AG04449 (cell line): ENCODE measurements at places on chromosomes 5 and 9.

- DNase-seq, result no peak
Measured at GRCh38 chr9:129482521-129483414, 138.1 kb downstream of the C9orf50 start.

- no peak for DNase-seq
Measured at GRCh38 chr5:155259648-155260047, 246.1 kb downstream of the KIF4B start.

DNA sequence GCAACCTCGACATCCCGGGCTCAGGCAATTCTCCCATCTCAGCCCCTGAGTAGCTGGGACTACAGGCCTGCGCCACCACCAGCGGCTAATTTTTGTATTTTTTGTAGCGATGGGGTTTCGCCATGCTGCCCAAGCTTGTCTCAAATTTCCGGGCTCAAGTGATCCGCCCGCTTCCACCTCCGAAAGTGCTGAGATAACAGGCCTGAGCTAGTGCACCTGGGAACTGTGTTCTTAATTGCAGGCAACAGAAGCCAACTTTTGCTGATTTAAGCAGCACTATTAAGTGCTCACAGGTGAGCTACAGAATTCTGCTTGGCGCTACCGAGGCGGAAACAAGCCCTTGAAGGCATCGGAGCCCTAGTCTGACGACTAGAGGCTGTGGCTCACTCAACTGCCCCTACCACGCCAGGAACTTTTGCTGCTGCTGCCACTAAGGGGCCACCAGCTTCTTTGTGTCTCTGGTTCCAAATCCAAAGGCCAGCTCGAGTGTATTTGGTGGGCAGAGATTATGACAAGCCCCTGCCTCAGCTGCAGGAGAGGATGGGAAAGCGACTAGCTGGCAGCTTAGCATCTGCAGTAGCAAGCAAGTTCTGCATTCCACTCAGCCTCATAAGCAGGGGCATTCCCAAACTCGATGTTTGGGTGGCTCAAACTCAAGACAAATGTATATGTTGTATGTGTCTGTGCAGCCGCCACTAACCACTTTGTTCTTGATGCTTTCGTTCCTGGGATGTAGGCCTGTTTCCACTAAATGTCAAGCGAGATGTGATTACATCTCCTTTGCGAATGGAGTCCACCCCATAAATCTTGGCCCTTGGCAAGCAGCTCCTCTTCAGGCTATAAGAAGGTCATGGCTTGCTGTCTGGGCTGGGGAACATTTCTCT lies 10.6 kb upstream of the HMCN2 start:
- DNase-seq, result no peak

- no peak for DNase-seq
Measured at GRCh38 chr9:118896324-118897000, 472.8 kb downstream of the BRINP1 start.

GRCh38 chr5:147935032-147935431 lies 28.7 kb upstream of the C5orf46 start:
- no peak for DNase-seq

GRCh38 chr5:107674655-107675054 lies 3.9 kb upstream of the EFNA5 start:
- no peak for DNase-seq

DNA sequence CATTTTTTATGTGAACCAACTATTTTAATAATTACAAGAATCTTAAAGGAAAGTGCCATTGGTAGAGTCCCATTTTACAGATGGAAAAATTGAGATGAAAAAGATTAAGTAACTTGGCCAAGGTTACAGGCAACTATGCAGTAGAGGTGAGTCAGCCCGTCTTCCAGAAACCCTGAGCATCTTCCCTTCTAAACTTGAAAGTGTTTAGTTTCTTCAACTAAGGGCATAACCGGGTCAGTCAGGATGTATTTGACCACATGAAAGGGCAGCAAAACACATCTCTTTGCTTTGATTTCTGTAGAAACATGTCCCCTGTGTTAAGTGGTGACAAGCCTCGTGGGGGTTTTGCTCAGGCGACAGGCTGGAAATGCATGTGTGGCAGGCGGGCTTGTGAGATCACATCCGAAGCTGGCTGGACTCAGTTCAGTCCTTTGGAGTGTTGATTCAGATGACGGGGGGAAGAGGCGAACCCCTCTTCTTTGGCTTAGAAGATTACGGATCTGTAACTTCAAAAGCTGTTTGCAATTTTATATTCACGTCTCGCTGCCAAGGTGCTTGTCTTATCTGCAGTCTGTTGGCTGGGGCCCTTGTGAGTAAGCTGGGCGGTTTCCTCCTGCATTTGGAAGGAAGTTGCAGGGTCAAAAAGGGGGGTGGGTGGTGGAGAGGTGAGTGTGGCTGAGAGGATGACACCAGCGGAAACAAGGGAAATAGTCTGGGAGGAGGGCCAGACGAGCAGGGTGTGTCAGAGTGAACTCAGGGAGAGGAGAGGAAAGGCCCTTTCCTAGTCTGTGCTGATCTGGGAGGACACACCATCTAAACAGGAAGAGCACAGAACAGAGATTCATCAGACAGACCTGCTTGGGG lies 78.9 kb upstream of the RPS23 start:
- DNase-seq, result no peak

GRCh38 chr5:59133764-59134261 lies 550.9 kb downstream of the RAB3C start:
- peak; percentile 83 for DNase-seq

GRCh38 chr9:86660146-86660943 lies 287.0 kb downstream of the GAS1 start:
- peak; percentile 79 for DNase-seq

DNA sequence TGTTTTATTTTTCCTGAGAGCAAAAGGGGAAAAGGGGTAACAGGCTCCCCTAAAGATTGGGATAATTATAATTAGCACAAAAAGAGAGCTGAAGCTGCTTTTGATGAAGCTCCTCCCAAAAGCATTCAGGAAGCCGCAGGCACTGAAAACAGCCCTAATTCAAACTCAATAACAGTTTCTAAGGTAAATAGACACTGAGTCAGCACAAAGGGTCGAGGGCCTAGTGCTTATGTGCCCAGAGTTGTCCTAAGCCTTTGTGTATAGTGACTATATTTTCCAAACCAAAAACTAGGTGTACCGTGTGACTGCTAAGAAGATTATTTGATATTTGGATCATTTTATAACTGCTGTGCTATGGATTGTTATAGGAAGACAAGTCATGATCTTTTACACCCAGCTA lies 67.7 kb downstream of the HMHB1 start:
- no peak for DNase-seq

DNA sequence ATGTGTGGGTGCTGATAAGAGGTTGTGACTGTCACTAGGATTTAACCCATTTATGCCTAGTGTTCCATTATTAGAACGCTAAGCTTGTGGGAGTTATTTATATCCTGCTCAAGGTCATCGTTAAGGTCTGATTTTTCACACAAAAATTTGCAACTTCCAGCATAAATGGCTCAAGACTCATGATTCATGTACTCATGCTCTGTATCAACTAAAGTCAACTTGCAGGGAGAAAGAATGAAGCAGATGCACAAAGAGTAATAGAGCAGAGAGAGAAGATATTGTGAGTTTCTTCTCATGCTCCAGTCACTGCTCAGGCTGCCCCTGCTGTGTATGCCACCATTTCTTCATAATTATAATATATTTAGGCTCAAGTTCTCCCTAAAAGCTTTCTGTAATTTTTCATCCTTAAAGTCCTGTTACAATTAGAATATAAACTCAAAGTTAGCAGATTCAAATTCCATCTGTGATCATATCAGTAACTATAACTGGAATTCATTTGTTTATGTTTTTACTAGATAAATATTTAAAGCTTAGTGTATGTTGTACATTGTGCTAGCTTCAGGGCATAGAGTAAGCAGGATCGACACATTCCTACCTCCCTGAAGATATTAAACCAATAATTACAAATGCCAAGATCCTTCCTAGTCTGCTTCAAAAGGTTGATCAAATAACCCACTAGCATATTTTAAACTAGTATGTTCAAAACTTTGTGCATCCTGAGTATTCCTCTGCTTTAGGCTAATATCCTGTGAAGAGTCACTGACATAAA lies 136.7 kb downstream of the NUDT12 start:
- DNase-seq, result no peak

DNA sequence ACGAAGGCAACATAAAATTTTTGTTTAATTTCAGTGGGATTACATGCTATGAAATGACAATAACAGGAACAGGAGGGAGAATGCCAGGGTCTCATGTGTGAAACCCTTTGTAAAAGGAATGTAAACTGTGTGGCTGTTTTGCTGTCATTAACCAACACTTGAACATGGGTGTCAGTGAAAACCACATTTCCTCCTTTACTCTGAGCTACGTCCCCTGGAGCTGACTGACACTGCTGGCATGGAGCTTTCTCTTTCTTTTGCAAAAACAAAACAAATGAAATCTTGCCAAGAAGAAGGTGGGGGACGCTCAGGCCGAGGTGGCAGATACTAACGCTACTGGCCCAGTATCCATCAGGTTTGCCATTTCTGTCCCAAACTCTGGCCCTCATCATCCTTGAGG lies 121.4 kb downstream of the DMRT2 start:
- DNase-seq, result no peak

- no peak for DNase-seq
Measured at GRCh38 chr5:170173647-170174046, 59.1 kb upstream of the C5orf58 start.

- DNase-seq, result no peak
Measured at GRCh38 chr5:36366883-36367282, 65.2 kb upstream of the RANBP3L start.

- no peak for DNase-seq
Measured at GRCh38 chr9:113719919-113720318, 156.2 kb upstream of the ZNF618 start.

GRCh38 chr9:108668938-108669335 lies 186.8 kb downstream of the ACTL7B start:
- no peak for DNase-seq

GRCh38 chr9:112112941-112113681 lies 62.0 kb downstream of the SUSD1 start:
- no peak for DNase-seq

GRCh38 chr5:79544131-79544530 lies 30.2 kb upstream of the HOMER1 start:
- DNase-seq, result no peak

- DNase-seq, result no peak
Measured at GRCh38 chr9:114001794-114002261, 76.3 kb downstream of the AMBP start.

GRCh38 chr5:108361771-108362170 lies 20.1 kb downstream of the FBXL17 start:
- DNase-seq, result no peak

GRCh38 chr5:9774472-9775079 lies 144.4 kb upstream of the TAS2R1 start:
- DNase-seq, result no peak

GRCh38 chr5:136103118-136103517 lies 29.5 kb upstream of the SMAD5 start:
- no peak for DNase-seq

GRCh38 chr5:157866536-157866935 lies 7.6 kb upstream of the CLINT1 start:
- no peak for DNase-seq
